ENCODE measurements at places on chromosomes 5 and 9.

- no peak overlapping the region for H3K27ac ChIP-seq
- H3K4me3 ChIP-seq: no peak overlapping the region
- H3K27me3 ChIP-seq: no peaks in the 10 kb centered on the region
- H3K36me3 ChIP-seq: no peaks in the 10 kb centered on the region
These were observed 363.1 kb downstream of the ENC1 start for GRCh38 chr5:74277418-74277817.

GRCh38 chr9:87874304-87874623 is 8.4 kb upstream of the SPATA31E1 start:
- no peaks in the 10 kb centered on the region for H3K4me1 ChIP-seq
- no peaks in the 10 kb centered on the region for H3K27me3 ChIP-seq
- no peak overlapping the region for H3K27ac ChIP-seq
- no peak for DNase-seq

DNA sequence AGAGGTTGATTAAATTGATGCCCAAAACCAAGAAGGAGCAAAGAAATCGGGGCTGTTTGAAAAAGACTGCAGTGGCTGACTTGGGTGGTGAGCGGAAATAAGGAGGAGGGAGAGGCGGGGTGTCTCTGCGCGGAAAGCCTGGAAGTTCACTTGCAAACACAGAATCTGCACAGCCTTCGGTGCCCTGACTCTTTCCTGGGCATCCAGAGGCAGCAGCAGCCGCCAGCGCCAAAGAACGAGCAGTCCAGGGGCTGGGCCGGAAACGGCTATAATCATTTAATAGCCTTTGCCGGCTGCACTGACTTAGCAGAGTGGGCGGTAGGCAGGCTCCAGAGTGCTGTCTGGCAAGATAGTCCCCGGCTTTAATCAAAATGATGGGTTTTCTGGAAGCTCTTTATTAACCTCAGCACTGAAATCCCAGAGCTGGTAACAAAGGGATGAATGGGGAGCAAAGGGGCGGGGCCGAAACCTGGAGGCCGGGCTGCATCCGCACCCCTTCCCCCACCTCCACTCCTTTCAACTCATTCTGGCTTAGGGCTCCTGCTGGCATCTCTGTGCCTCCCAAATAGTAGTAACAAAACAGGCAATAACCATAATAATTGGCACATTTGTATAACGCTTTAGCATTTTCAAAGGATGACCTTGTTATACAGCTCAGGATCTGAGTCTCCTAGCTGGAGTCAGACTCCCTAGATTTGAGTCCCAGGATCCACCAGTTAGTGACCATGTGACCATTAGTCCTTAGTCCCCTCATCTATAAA is 35.7 kb downstream of the PCDHAC2 start:
- H3K27ac ChIP-seq: peak overlapping the region; percentile 63
- H3K36me3 ChIP-seq: no peaks in the 10 kb centered on the region
- H3K27me3 ChIP-seq: peaks cover 28% of the 10 kb centered on the region

DNA sequence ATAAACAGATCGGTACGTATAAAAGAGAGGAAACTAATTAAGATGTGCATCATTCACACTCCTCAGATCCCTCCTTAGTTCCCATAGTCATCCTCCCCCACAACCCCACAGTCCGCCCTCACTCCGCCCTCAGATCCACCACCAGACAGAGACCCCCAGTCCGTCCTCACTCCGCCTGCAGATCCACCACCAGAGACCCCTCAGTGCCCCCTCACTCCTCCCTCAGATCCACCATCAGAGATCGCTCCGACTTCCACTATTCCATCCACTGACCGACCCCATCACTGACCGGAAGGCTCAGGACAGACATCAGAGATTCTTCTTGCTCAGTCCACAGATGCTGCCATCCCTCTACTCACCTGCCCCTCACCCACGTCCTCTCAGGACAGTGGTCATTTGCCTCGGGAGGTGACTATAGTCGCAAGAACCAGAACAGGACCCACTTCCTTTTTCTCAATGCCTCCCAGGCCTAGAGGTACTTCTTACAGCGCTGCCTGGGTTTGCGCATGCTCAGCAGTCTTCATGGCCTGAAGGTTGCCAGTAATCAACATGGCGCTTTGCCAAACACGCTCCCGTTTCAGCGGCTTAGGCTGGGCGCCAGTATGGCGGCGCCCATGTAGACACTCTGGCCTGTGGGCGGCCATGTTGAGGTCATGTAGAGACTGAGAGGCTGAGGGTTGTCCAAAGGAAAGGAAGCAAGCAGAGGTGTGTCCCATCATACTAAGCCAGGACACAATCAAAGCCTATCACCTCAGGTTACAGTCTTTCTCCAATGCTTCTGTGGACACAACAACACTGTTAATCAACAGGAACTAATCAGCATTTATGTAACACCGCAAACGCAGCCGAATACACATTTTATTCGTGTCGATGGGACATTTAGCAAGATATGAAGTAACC is at the start of gene ZNF484:
Gene ZNF484 (minus strand): TSS at position 508 of the 900 bp plus-strand sequence. CDS start 3,009 bp downstream, outside the sequence.
- peak; percentile 96 for DNase-seq
- H3K27me3 ChIP-seq: no peaks in the 10 kb centered on the region
- H3K4me3 ChIP-seq: peak within 1 kb of the TSS; percentile 60
- H3K4me1 ChIP-seq: peaks cover 6% of the 10 kb centered on the region
- no peaks in the 10 kb centered on the region for H3K36me3 ChIP-seq

GRCh38 chr9:82681809-82682208 is 381.1 kb downstream of the RASEF start:
- H3K36me3 ChIP-seq: no peaks in the 10 kb centered on the region
- H3K27ac ChIP-seq: no peak overlapping the region
- no peak for DNase-seq
- no peaks in the 10 kb centered on the region for H3K27me3 ChIP-seq
- no peaks in the 10 kb centered on the region for H3K4me1 ChIP-seq

GRCh38 chr9:76700916-76701315 is 63.3 kb upstream of the PCA3 start:
- DNase-seq: no peak
- no peak overlapping the region for H3K4me3 ChIP-seq
- peaks cover 38% of the 10 kb centered on the region for H3K4me1 ChIP-seq

DNA sequence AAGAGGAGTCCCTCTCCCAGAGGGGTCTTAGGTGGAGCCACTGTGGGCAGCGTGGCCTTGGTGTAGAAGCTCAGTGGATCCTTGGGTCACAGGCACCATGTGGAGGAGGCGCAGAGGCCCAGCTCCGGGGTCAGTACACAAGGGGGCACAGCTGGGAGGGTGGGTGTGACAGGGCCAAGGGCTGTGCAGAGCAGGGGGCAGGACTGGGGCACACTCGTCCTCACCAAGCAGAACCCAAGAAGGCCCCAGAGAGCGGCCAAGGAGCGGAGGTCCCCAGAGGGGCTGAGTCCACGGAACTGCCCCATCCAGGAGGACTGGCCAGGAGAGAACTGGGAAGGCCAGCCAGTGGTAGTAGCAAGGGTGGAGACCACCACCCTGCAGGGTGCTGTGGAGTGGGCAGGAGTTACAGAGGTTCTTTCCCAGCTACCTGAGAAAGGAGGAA is 2.5 kb upstream of the LPCAT1 start:
- no peak overlapping the region for H3K27ac ChIP-seq
- H3K27me3 ChIP-seq: no peaks in the 10 kb centered on the region
- H3K4me1 ChIP-seq: peaks cover 22% of the 10 kb centered on the region
- H3K4me3 ChIP-seq: no peak overlapping the region
- no peaks in the 10 kb centered on the region for H3K36me3 ChIP-seq

- H3K36me3 ChIP-seq: no peaks in the 10 kb centered on the region
- DNase-seq: no peak
- peaks cover 25% of the 10 kb centered on the region for H3K27me3 ChIP-seq
These were observed 33.0 kb upstream of the NCS1 start for GRCh38 chr9:130139251-130139650.

GRCh38 chr9:20015427-20015931 is 226.6 kb upstream of the SLC24A2 start:
- H3K4me3 ChIP-seq: no peak overlapping the region
- no peak for DNase-seq
- H3K27me3 ChIP-seq: no peaks in the 10 kb centered on the region

DNA sequence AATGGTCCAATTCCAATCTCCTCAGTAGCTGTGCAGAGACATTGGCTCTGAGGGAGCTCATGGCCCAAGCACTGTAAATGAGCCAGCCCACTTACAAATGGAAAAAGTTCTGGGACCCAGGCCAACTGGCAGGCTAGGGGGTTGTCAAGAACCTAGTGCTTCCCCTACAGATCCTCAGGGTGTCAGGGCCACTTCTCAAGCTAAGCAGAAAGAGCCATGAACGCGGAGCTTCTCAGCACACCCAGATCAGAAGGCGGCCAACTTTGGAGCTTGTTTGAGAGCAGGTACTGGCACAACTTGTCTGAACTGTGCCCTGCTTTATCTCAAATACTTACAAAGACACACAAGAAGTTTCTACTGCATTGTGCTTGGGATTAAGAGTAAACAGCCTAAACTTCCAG is 17.5 kb downstream of the TLE1 start:
- H3K27ac ChIP-seq: peak overlapping the region; percentile 5
- no peaks in the 10 kb centered on the region for H3K27me3 ChIP-seq
- peaks cover 4% of the 10 kb centered on the region for H3K4me1 ChIP-seq

DNA sequence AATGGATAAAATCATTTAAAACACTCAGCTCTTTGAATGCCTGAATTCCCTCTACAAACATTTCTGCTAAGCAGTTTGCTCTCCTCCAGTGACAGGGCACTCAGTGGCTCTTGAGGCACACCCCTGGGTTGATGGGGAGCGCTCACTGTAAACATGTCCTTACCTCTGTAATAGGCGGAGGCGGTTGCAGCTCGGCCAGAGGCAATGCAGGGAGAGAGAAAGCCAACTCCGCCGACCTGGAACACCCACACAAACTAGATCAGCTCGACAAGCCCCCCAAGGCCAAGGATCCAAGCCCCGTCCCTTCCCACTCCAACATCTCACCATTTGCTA is 329 bp downstream of the CDC23 start:
- peak overlapping the region; percentile 81 for H3K4me3 ChIP-seq
- DNase-seq: no peak
- H3K36me3 ChIP-seq: no peaks in the 10 kb centered on the region
- H3K27me3 ChIP-seq: no peaks in the 10 kb centered on the region

DNA sequence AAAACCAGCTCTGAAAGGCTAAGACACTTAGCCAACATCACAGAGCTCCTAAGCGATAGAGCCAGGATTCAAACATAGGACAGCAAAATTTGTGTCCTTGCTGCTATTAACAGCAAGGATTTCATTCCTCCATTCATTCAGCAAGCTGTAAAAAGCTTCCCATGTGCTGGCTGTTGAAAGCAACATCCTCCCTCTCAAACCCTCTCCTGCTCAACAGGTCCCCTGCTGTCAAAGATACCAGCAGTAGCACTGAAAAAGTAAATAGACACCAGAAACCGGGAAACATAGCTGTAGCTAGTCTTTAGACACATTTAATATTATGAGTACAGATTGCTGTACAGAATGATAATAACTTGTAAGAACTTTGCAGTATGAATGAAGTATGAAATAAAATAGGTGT is 52.6 kb upstream of the ADAMTSL1 start:
- no peak overlapping the region for H3K27ac ChIP-seq
- H3K4me3 ChIP-seq: no peak overlapping the region
- no peaks in the 10 kb centered on the region for H3K4me1 ChIP-seq
- no peaks in the 10 kb centered on the region for H3K36me3 ChIP-seq
- DNase-seq: no peak

DNA sequence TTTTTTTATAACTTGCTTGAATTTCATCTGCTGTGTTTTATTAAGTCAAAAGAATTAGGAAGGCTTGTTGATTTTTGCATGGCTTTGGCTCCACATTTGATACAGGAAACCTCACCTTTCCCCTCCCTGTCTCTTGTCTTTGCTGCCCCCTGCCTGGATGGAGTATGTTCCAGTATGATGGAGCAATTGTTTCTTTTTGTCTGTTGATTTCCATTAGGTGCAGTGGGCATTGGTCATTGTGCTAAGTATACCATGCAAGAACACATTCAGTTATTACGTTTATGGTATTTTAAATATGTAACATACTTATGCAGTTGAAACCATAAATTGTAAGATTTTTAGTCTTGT is 19.6 kb downstream of the TJP2 start:
- peaks cover 50% of the 10 kb centered on the region for H3K4me1 ChIP-seq
- H3K27ac ChIP-seq: no peak overlapping the region
- no peaks in the 10 kb centered on the region for H3K27me3 ChIP-seq
- no peak overlapping the region for H3K4me3 ChIP-seq
- no peak for DNase-seq

DNA sequence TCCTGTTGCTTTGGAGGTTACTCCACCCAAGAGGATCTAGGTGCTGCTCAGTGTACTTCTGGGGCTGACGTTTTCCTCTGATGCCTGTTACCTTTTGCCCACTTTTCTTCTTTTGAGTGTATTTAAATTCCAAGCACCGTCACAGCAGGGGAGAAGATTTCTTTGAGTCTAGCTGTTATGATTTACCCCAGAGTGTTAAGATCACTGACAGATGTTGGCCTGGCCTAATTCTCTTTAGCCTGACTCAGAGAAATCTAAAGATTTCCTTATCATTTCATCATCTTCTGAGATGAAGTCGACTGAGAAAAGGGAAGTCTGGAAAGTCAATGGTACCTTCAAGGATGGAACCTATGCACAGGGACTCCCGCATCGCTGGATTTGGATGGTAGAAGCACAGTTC is 191.5 kb downstream of the FBXL7 start:
- H3K4me3 ChIP-seq: no peak overlapping the region
- peaks cover 8% of the 10 kb centered on the region for H3K4me1 ChIP-seq
- no peaks in the 10 kb centered on the region for H3K36me3 ChIP-seq
- no peaks in the 10 kb centered on the region for H3K27me3 ChIP-seq
- no peak for DNase-seq
- H3K27ac ChIP-seq: no peak overlapping the region

GRCh38 chr5:168300326-168301182 is 9.1 kb downstream of the WWC1 start:
- no peaks in the 10 kb centered on the region for H3K36me3 ChIP-seq
- no peak overlapping the region for H3K4me3 ChIP-seq
- H3K27me3 ChIP-seq: no peaks in the 10 kb centered on the region
- no peaks in the 10 kb centered on the region for H3K4me1 ChIP-seq
- DNase-seq: no peak
- H3K27ac ChIP-seq: no peak overlapping the region

- H3K27me3 ChIP-seq: no peaks in the 10 kb centered on the region
- DNase-seq: no peak
- H3K36me3 ChIP-seq: no peaks in the 10 kb centered on the region
- H3K27ac ChIP-seq: no peak overlapping the region
- H3K4me1 ChIP-seq: no peaks in the 10 kb centered on the region
These were observed 36.3 kb upstream of the CDKN2AIPNL start for GRCh38 chr5:134447815-134448520.

Data from left lung (tissue), 14 donors.